ENCODE measurements at places on chromosomes 7 and 10.

- DNase-seq, result no peak
Observed at GRCh38 chr10:20492447-20492846, 404.7 kb downstream of the NEBL start.

- DNase-seq, result no peak
Observed at GRCh38 chr10:30455816-30456215, 21.8 kb downstream of the MAP3K8 start.

DNA sequence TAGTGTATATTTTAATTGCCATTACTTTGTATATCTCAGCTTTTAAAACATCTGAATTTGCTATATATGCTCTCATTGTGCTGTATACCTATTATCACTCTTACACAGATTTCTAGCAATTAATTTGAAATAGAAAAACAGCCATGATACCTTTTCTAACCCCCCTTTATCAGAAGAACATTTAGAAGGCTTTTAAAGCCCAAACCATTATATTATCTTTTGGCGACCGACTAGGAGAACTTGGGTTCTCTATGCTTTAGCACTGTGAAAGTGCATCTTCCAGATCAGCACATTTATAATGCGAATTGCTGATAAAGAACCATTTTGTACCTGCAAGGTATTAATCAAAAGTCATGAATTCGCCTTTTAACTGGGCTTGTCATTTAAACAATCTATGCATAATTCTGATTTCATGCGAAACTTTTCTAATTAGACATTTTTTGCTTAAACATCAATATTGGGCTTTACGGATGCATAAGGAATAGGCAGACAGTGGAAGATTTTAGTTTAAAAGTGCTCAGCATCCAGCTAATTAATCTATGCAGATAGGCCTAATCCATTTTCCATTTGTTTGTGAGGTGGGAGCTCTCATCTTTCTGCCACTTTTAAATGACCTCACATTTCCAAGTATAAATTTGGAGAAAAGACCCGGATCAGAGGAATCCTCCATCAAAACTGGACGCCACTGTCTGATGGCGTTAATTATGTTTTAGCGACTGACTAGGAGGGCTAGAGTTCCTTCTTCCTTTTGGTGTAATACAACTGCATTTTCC, 1.2 kb upstream of the MLLT10 start:
- no peak for DNase-seq

- DNase-seq, result no peak
Observed at GRCh38 chr7:44052771-44053365, 8.4 kb downstream of the DBNL start.

DNA sequence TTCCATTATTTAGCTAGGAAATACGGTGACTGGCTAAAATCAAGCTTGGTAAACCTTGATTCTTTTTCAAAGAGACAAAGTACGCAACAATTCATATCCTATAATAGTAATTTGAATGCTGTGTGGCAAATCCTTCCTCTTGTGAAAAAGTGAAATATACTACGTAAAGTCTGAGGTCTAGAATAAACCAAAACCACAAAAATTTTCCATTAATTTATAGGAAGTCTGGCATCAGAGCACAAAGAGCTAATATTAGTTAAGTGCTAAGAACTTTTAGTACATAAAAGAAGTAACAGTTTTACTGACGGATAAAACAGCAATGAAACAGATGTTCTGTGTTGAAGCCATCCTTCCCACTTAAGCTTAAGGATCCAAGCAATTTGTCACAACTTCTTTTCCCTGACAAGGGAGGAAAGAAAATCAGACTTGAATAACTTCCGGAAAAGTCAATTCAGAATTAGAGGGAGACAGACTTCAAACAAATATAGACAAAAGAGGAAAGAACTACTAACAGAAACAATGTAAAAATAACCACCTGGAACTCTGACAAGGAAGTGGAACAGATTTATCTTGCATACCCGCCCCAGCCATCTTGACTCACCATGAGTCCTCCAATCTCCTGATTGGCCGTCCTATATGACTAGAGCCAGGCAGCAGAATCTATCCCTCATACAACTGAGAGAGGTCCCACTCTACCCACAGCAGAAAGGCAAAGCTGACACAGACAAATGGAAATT, 34.6 kb downstream of the RHEB start:
- DNase-seq, result no peak

- DNase-seq, result no peak
Observed at GRCh38 chr7:121020249-121020988, 31.9 kb downstream of the CPED1 start.

DNA sequence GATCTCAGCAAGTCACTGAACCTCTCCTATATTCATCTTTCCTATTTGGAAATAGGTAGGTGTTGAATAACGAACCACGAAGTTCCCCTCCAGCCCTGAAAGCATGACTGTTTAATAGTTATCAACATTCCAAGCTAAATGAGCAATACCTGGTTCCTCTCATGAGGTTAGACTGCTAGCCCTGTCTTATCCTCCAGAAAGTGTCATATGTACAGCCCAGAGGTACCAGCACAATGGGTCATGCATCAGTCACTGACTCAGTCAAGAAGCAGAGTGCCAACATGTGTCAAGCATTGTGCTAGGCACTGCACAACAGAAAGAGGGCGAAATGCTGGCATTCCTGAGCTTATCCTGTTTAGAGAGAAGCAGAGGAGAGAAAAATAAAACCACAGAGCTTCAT, 70.0 kb downstream of the AMPH start:
- DNase-seq, result no peak

DNA sequence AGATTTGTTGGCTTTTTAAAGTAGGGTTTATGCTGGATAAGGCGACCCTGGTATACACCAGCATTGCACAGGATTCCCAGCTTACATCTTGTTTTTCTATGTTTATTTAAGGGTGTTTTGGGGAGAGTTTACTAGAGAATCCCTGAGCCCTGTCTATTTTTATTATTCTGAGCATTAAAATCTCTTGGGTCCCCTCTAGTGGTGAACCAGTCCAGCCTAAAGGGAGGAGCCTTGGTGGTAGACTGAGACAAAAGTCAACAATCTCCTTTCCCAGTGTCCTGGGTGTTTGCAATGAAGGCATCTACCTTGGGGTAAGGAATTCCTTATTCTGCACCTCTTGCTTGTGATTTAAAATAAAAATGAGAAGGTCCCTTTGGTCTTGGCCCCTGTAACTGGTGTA, 38.2 kb downstream of the ANTXRL start:
- DNase-seq, result no peak

- no peak for DNase-seq
Observed at GRCh38 chr7:141119187-141119586, 45.3 kb downstream of the TMEM178B start.

- no peak for DNase-seq
Observed at GRCh38 chr10:14020037-14020664, 310.6 kb downstream of the FRMD4A start.

- DNase-seq, result no peak
Observed at GRCh38 chr7:121504482-121504881, 108.4 kb upstream of the FAM3C start.

DNA sequence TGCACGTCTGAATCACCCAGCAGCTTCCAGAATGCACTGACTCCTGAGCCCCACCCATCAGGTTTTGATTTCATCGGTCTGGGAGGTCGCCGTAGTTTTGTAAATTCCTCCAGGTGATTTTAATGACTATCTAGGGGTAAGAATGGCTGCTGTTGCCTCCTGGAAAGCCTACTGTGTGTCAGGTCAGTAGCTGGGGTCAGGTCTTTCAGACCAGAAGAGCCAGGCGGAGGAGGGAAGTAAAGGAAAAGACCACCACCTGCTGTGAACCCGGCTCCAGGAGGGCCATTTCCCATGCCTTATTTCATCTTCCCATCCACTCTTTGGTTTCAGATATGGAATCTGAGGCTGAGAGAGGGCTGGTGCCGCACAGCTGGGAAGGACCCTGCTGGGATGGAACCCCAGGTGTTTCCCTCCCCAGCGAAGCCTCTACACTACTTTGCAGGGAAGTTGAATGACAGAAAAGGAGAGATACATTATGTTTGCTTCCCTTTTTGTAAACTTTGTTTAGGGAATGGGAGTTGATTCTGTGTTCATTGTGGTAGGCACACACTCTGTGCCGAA, 19.8 kb downstream of the ADAMTS14 start:
- no peak for DNase-seq

DNA sequence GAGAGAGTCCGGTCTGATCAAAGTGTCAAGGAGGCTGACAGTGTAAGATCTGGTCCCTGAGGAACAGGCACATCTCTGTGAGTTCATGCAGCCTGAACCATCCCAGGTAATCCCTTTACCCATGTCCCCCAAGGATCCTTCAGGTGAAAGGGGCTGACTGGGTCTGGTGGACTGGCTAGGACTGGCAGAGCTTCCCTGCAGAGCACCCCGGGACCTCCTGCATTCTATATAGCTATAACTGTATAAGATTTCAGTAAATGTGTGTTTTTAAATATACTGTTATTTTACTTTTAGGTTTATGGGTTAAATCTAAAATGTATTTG, 246.8 kb downstream of the ELMO1 start:
- DNase-seq, result no peak

DNA sequence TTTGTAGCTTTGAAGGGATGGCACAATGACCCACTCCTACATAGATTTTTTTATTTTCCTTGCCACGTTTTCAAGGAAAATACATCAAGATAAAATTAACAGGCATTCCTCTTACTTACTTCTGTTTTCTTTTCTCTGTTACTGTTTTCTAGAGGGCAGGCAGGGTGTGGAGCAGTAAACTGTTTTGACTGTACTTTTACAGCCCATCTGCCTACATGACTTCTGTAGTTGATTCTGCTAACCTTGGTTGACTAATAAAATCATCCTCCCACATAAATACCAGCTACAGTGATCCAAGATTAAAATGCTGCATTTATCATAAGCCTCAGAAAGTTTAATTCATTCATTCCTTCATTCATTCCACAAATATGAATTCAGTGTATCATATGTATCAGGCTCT, 158.5 kb downstream of the TRIL start:
- no peak for DNase-seq

GRCh38 chr7:30648744-30649540, 33.3 kb downstream of the CRHR2 start:
- no peak for DNase-seq

GRCh38 chr7:100465702-100466311, 1.7 kb upstream of the SPACDR start:
- DNase-seq, result no peak

DNA sequence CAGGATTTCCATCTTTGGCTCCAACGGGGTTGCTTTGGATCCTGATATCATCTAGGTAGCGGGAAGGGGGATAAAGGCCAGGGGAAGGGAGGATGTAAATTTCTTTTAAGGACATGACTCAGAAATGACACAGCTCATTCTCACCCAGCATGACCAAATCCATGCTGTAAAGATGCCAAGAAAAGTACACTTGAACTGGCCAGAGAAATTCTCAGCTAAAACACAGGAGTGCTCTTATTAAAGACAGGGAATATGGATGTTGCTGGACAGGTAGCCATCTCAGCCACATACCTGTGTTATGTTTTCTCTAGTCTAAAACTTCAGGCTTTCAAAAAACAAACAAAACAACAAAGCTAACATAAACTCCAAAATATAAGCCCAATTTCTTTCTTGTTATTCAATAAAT, 68.3 kb downstream of the NAMPT start:
- DNase-seq, result no peak

- DNase-seq, result no peak
Observed at GRCh38 chr7:2003451-2003930, 229.3 kb downstream of the MAD1L1 start.

GRCh38 chr7:55132890-55133551, 114.2 kb downstream of the EGFR start:
- no peak for DNase-seq

DNA sequence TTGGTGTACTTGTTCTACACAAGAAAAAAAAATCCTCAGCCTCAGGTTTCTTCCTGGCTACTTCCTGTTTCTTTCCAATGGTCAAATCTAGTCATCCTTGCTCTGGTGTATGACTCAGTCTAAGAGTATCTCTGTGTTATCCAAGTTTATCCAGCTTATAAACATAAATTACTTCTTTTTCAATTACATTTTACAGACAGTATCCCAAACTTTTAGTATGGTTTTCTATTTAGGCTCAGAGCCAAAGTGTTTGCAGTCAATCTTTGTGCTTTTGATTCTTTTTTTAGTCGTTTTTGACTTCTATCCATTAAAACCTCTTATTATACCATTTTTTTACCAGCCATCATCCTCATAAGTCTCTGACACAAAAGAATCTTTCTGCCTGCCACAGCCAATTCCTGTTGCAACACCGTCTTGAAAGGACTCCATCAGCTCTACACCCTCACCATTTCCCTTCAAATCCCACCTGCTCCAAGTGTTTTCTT, 294.6 kb downstream of the PTEN start:
- no peak for DNase-seq

DNA sequence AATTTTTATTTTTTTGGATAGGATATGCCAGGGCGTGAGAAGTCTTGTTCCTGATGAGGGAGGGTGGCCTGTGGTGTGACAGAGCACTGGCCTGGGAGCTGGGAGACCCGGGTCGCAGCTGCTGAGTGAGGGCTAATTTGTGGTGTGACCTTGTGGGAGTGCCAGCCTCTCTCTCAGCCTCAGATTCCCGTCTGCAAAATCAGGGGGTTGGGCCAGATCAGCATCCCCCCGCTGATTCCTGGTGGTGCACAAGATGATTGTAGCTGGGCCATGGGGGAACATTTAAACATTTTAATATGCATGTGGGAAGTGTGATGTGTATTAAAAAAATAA, 14.9 kb downstream of the TSPAN15 start:
- DNase-seq, result no peak

GRCh38 chr10:77125231-77125630, 512.4 kb downstream of the KCNMA1 start:
- no peak for DNase-seq

DNA sequence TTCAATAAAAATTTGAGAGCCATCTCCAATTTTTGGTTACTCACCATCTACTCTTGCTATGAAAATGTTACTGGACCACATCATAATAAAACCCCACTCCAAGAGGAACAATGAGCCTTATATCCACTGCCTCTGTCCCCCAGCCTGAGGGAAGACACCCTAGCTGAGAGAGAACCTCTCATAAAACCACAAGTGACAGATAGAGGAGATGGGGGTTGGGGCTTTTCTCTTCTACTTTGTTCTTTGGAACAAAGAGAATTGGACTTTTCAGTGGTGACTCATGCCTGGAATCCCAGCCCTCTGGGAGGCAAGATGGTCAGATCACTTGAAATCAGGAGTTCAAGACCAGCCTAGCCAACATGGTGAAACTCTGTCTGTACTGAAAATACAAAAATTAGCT, 27.6 kb upstream of the TAS2R16 start:
- no peak for DNase-seq

- no peak for DNase-seq
Observed at GRCh38 chr10:107409522-107409921, 245.0 kb upstream of the SORCS1 start.

- no peak for DNase-seq
Observed at GRCh38 chr7:32079510-32079909, 9.3 kb upstream of the PDE1C start.

Data from NCI-H187 (cell line).